ENCODE measurements at places on chromosomes 12 and 14. TPM values are rescaled to one million over a fixed set of nuclear protein-coding genes. Genes with fewer than 3 reads are reported as not detected.

- H3K36me3 ChIP-seq: peaks cover 3% of the 10 kb centered on the region
- H3K27ac ChIP-seq: no peak overlapping the region
- no peak for DNase-seq
- H3K4me3 ChIP-seq: no peak overlapping the region
- H3K4me1 ChIP-seq: peaks cover 11% of the 10 kb centered on the region
Measured at GRCh38 chr14:31300296-31300695, 92.7 kb upstream of the HECTD1 start.

C1QL4 gene
- not detected for total RNA-seq

DNA sequence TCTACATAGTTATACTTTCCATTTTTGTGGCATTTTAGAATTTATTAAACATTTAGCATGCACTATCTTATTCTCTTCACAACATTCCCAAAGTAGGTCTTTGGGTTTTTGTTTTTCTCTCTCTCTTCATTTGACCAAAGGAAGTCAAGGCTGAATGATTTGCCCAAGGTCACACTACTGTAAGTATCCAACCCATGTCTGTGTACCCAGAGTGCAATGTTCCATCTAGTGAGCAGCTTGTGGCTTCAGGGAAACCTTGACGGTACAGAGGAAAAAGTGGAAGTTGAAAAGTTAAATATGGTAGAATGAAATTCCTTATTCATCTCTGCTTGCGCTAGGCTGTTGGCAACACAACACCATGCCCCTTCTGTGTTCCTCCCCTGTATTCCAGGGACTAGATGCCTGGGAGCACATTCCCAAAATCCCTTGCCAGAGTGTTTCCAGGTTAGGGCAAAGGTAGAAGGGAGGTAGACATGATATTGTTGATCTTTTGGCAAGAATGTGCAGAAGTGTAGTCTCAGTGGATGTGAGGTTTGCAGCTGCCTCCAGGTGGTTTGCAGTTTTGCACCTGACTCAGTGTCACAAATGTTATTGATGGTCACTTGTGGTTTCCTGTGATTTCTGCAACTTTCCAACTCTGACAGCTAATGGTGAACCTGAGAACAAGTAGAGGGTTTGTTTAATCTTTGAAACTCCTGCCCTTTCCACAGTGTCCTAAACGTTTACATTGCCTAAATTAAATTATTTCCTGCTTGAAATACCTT, 196.7 kb downstream of the RMST start:
- DNase-seq: no peak
- no peaks in the 10 kb centered on the region for H3K4me1 ChIP-seq
- H3K27me3 ChIP-seq: no peaks in the 10 kb centered on the region
- no peaks in the 10 kb centered on the region for H3K36me3 ChIP-seq

GRCh38 chr12:80190001-80190400, 90.7 kb downstream of the OTOGL start:
- no peak overlapping the region for H3K27ac ChIP-seq
- no peak overlapping the region for H3K4me3 ChIP-seq
- peaks cover 19% of the 10 kb centered on the region for H3K4me1 ChIP-seq
- DNase-seq: no peak
- H3K27me3 ChIP-seq: no peaks in the 10 kb centered on the region

DNA sequence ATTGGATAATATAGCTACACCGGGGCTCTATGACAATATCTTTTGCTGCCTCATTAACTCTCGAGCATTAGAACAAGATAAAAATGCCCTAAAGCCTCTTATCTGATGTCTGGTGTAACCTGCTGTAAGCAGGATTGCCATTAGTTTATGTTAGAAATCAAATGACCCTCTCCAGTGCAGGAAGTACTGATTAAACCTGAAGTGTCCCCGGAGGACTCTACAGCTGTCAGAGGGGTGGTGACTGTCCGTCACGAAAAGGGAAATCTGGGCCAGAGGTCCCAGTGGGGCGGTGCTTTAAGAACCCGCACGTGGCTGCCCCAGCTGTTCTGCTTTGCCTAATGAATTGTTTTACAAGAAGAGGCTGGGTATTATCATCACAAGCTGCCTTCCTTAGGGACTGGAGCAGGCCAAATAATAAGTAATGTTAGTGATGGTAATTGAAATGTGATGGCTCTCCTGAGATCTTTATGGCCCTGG, 55.7 kb downstream of the LIN52 start:
- no peaks in the 10 kb centered on the region for H3K27me3 ChIP-seq
- peak; percentile 33 for DNase-seq
- H3K4me3 ChIP-seq: no peak overlapping the region
- H3K4me1 ChIP-seq: peaks cover 8% of the 10 kb centered on the region

IQSEC3 gene
- not detected for total RNA-seq

DNA sequence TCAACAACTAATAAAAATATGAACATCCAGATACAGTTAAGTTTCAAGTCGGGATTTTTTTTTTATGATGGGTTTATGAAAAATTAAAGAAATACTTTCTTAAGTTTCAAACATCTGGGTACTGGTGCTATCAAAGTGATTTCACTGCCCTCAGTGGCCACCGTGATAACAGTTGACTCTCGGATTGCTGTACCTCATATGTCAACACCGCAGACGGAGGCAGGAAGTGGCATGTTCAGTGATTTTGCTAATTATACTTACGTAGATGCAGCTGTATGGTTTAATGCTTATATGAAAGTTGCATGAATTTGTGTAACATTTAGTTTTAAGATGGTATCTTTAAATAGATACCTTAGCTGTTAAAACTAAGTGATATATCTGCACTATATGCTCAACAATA, 20.8 kb upstream of the FBLN5 start:
- DNase-seq: no peak
- H3K27me3 ChIP-seq: no peaks in the 10 kb centered on the region
- H3K27ac ChIP-seq: no peak overlapping the region
- H3K4me3 ChIP-seq: no peak overlapping the region

GRCh38 chr14:24299255-24300191, at the start of the genes DHRS1 and NOP9:
TSS of gene DHRS1 (minus strand) at chr14:24299780. CDS start at chr14:24299106, 674 bp downstream.
TSS of gene NOP9 (plus strand) at chr14:24299850. CDS start at chr14:24299955, 105 bp downstream.
- DNase-seq: peak; percentile 90
- no peaks in the 10 kb centered on the region for H3K27me3 ChIP-seq
- peaks cover 22% of the 10 kb centered on the region for H3K4me1 ChIP-seq
- H3K36me3 ChIP-seq: peaks cover 24% of the 10 kb centered on the region
- H3K27ac ChIP-seq: peak within 1 kb of the TSS; percentile 74
- H3K4me3 ChIP-seq: peak within 1 kb of the TSS; percentile 79

DNA sequence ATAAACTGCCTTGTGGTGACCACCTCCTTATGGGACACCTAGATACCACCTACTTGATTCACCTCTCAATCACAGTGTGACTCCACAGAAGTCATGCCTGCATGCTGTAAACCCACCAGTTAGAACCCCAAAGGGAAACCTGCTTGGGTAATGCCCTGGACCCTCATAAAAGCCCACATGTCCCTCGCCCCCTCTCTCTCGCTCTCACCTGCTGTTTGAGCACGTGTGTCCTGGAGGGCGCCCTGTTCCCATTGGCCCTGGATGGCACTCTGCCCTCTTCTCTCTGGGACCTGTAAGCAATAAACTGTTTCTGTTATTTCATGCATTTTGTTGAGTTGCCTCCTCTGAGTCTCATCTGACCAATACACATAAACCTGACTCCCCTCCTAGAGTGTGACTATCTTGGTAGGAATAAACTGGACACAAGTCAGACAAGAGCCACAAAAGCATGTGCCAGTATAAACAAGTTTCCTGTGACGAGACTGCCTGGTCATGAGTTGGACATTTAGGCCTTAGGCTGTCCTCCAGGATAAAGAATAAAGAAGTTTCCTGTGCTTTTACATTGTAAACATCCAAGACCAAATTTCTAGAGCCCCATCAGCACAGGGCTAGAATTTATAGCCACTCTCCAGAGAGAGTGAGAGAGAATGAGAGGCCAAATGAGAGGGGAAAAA, 8.6 kb downstream of the IFI27L2 start:
- DNase-seq: peak; percentile 23
- H3K27me3 ChIP-seq: no peaks in the 10 kb centered on the region
- H3K4me1 ChIP-seq: no peaks in the 10 kb centered on the region
- no peak overlapping the region for H3K27ac ChIP-seq
- H3K36me3 ChIP-seq: no peaks in the 10 kb centered on the region
- H3K4me3 ChIP-seq: no peak overlapping the region

- H3K27ac ChIP-seq: peak overlapping the region; percentile 90
- H3K4me3 ChIP-seq: peak overlapping the region; percentile 97
- no peaks in the 10 kb centered on the region for H3K27me3 ChIP-seq
- peak; percentile 71 for DNase-seq
Measured at GRCh38 chr12:68611094-68611805, 551 bp downstream of the RAP1B start.

DNA sequence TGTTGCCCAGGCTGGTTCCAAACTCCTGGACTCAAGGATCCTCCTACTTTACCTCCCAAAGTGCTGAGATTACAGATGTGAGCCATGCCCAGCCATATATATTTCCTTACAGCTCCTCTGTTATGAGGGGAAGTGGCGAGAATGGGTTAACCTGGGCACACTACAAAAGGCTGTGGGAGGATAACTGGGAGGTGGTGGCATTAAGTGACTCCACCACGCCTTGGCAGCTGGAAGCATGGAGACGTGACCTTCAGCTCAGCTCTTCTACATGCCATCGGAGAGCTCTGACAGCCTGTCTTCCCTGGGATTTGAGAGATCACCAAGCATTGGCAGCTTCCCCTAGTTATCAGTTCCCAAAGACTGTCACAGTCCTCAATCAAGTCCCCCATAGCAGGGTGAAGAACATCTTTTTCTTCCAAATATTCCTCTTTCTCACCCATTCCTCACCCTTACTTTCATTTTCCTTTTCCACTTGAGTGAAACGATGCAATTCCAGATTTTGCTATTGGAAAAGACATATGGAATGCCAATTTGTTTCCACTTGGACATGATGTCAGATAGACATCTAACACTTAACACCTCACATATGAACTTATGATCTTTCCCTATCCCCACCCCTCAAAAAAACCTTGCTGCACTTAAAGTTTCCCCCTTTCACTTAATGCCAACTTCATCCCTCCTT, 48.5 kb downstream of the PHLDA1 start:
- no peaks in the 10 kb centered on the region for H3K27me3 ChIP-seq
- DNase-seq: no peak
- no peaks in the 10 kb centered on the region for H3K36me3 ChIP-seq
- no peak overlapping the region for H3K4me3 ChIP-seq

PLCZ1 gene
- total RNA-seq: not detected

DNA sequence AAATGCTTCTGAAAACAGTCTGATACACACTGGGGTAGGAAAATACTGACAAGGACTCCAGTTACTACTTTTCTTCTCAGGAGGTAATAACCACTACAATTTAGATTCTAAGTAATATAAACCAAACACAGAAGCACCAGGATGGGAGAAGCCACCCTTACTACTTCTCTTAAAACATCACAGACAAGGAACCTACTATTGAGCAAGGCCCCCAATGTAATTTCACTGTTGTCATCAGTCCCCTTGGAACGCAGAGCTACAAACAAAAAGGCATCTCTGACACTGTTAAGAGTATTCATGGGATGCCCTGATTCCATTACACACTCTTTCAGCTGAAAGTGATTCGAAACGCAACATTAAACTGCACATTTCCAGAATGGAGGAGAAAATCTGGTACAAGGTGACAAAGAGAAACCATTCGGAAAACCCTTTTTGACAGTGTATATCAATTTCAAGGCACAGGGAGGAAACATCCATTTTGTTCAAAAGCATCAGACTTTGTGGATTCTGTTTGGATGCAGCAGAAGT, 185.9 kb downstream of the PPM1H start:
- no peaks in the 10 kb centered on the region for H3K27me3 ChIP-seq
- no peak overlapping the region for H3K4me3 ChIP-seq
- H3K27ac ChIP-seq: no peak overlapping the region
- no peak for DNase-seq
- no peaks in the 10 kb centered on the region for H3K4me1 ChIP-seq
- H3K36me3 ChIP-seq: no peaks in the 10 kb centered on the region

PMCH gene
- total RNA-seq: 1.8 TPM

DNA sequence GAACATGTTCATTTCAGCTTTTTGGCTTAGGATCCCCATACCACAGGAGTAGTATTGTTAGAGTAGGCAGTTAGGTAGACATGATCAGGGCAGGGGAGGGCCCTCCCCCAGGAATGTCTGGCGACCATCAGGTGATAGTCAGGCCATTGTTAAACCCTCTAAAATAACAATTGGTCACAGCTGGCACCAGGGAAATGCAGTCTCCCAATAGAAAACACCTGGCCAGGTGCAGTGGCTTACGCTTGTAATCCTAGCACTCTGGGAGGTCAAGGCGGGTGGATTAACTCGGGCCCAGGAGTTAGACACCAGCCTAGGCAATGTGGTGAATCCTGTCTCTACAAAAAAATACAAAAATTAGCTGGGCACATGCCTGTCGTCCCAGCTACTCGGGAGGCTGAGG, 187.1 kb downstream of the MON2 start:
- H3K36me3 ChIP-seq: no peaks in the 10 kb centered on the region
- H3K4me3 ChIP-seq: no peak overlapping the region
- H3K27me3 ChIP-seq: no peaks in the 10 kb centered on the region
- H3K4me1 ChIP-seq: peaks cover 1% of the 10 kb centered on the region
- no peak for DNase-seq
- H3K27ac ChIP-seq: no peak overlapping the region

- peaks cover 10% of the 10 kb centered on the region for H3K27me3 ChIP-seq
- no peaks in the 10 kb centered on the region for H3K4me1 ChIP-seq
- H3K36me3 ChIP-seq: no peaks in the 10 kb centered on the region
- no peak overlapping the region for H3K4me3 ChIP-seq
- H3K27ac ChIP-seq: no peak overlapping the region
Measured at GRCh38 chr12:53781228-53781801, 29.5 kb upstream of the CISTR start.

SMIM41 gene
- total RNA-seq: not detected

HSPB8 gene
- total RNA-seq: 10.8 TPM

GRCh38 chr12:112812600-112813406, 21.3 kb downstream of the RPH3A start:
- H3K4me1 ChIP-seq: no peaks in the 10 kb centered on the region
- no peak overlapping the region for H3K4me3 ChIP-seq
- no peak for DNase-seq
- H3K27me3 ChIP-seq: no peaks in the 10 kb centered on the region
- no peak overlapping the region for H3K27ac ChIP-seq
- no peaks in the 10 kb centered on the region for H3K36me3 ChIP-seq

GRCh38 chr12:51118706-51119105, 35.3 kb upstream of the CSRNP2 start:
- no peak for DNase-seq
- no peak overlapping the region for H3K27ac ChIP-seq
- H3K4me3 ChIP-seq: no peak overlapping the region

- no peak overlapping the region for H3K27ac ChIP-seq
- no peaks in the 10 kb centered on the region for H3K27me3 ChIP-seq
- no peak for DNase-seq
- peaks cover 10% of the 10 kb centered on the region for H3K4me1 ChIP-seq
- H3K36me3 ChIP-seq: no peaks in the 10 kb centered on the region
Measured at GRCh38 chr12:41466802-41467201, 278.7 kb downstream of the PDZRN4 start.

CMA1 gene
- total RNA-seq: not detected

- no peak for DNase-seq
- H3K27me3 ChIP-seq: peaks cover 3% of the 10 kb centered on the region
- no peak overlapping the region for H3K27ac ChIP-seq
- no peak overlapping the region for H3K4me3 ChIP-seq
- no peaks in the 10 kb centered on the region for H3K36me3 ChIP-seq
Measured at GRCh38 chr14:76599559-76600287, 161.5 kb upstream of the VASH1 start.
